Karpas-422 (cell line): ENCODE measurements at places on chromosomes 2 and 18.

GRCh38 chr2:28413152-28413898 lies 20.7 kb downstream of the FOSL2 start:
- DNase-seq: no peak

- DNase-seq: no peak
Observed at GRCh38 chr18:10124557-10124956, 210.7 kb downstream of the VAPA start.

- no peak for DNase-seq
Observed at GRCh38 chr2:61005736-61006135, 11.8 kb upstream of the PEX13 start.

DNA sequence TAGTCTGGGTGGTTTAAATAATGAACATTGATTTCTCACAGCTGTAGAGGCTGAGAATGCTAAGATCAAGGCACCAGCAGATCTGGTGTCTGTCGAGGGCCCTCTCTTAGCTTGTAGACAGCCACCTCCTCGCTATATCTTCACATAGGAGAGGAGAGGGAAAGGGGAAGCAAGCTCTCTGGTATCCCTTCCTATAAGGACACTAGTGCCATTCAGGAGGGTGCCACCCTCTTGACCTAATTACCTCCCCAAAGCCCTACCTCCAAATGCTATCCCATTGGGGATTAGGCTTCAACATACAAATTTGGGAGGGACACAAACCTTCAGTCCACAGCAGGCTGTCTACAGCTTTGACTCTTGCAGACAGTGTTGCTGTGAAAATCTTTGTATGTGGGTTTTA lies 76.7 kb downstream of the BOLA3 start:
- no peak for DNase-seq

DNA sequence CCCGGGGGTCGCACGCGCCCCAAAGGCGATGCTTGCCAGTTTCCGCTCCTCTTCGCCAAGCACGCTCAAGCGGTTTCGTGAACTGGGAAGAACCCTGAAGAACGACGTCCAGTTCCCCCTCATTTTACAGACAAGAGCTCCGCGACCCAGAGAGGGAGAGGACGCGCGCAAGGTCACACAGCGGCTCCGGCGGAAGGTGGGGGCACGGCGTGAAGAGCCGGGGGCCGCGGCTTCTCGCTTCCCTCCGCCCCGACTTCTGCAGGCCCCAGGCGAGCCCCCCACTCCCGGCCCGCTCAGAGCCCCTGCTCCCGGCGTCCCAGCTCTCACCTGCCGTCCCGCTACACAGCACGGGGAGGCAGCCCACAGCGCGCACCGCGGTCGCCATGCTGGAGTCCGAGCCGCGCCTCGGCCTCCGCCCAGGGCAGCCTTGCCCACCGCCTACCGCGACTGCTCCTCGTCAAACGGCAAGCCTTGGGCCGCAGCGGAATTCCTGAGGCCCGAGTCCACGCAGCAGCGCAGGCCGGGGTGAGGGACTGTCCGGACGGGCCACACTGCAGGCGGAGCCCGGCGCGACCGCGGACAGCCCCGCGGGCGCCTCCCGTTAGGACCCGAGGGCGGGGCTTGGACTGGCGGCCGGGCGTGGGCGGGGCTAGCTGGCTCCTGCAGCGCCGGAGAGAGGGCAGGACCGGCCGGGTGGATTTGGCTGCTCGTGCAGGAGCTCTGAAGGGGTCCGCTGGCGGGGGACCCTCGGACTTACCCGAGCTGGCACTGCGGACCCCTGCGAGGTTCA lies at the start of gene MRPS5:
TSS of gene MRPS5 (minus strand) at position 402 of the 790 bp plus-strand sequence. CDS start at position 385, 17 bp downstream.
- DNase-seq: peak; percentile 94

DNA sequence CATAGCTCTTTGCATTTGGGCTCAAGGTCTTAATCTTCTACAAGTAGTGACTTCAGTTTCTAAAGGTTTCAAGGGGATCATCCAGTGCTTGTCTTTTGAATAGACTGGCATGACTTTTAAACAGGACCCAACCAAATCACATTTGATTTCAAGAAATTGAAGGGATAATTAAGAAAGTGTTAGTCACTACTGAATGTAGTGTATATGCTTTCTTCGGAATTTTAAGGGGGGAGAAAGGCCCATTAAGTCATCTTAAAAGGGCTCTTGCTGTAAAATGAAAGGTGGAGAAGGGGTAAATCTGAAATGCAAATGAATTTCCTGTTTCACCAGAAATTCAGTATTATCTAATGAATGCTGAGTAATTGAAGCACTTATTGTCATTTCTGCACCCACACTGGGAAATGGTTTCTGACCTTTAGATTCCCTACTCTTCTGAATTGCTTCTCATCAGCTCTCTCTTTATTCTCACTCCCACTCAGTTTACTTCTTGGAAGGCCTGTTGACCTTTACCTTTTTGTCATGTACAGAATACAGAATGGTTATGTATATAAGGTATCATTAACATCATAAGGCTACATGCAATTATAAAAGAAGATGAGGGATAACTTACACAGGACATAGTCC lies 241.4 kb downstream of the SLC8A1 start:
- DNase-seq: no peak

DNA sequence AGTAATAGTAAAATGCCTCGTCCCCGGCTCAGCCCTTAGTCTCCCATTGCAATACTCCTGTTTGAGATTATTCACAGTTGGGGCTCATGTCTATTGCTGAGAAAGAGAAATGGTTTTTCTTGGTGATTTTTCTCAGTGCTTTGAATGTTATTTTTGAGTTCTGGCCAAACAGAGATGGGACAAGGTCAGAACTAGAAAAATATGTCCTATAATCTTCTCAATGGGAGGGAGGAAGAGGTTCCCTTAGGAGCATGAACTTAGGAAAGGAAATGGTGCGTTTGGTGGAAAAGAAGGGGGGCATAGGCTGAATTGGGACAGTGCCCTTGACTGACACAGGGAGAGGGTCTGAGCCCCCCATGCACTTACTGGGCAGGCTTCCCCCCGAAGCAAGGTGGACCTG lies 133.8 kb downstream of the AGAP1 start:
- DNase-seq: no peak

DNA sequence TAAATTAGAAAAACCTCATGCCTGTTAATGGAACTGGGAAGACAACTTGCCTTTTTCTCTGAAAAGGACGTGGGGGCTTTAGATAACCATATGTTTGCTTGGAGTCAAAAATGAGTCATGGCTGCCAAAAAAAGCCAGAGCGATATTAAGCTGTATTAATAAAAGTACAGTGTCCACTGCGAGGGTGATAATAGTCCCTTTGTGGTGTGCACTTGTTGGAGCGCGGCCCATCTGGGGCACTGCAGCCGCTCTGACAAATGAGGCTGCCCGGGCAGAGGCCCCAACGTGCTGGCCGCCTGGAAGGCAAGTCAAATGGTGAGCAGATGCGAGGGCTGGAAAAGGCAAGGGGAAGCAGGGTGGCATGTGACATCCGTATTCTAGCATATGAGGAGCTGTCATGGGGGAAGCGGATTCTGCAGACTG lies 103.3 kb upstream of the NCK2 start:
- DNase-seq: no peak

DNA sequence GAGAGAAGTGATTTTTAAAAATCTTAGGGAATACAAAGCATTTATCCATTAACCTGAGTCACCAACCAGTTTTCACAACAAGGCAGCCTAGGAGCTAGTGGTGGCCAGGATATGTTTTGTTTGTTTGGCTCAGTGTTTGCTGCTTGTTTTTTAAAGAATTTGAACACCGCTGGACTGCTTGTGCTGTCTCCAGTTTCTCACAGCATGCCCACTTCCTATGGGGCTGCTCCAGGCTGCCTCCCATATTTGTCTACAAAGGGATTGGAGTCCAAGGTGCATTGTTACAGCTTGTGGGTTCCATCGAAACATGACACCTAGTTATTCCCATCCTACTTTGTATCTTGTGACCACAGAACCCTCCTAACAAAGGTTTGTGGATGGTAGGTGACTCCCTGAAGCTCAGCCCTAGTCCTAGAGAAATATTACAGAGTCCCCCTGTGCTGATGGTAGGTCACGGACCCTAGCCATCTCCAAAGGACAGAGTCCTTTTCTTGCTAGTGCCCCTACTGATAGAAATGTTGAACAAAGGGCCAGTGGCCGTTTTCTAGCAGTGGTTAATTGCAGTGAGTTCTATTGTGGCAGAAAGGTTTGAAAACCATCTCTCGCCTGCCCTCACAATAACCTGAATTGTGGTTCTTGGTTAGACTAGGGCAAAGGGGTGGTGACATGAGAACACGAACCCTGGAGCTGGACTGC lies 23.2 kb downstream of the GPR39 start:
- no peak for DNase-seq

- peak; percentile 60 for DNase-seq
Observed at GRCh38 chr2:181374781-181375675, 82.2 kb upstream of the ITGA4 start.

- DNase-seq: no peak
Observed at GRCh38 chr2:21567395-21567794, 443.6 kb downstream of the TDRD15 start.

DNA sequence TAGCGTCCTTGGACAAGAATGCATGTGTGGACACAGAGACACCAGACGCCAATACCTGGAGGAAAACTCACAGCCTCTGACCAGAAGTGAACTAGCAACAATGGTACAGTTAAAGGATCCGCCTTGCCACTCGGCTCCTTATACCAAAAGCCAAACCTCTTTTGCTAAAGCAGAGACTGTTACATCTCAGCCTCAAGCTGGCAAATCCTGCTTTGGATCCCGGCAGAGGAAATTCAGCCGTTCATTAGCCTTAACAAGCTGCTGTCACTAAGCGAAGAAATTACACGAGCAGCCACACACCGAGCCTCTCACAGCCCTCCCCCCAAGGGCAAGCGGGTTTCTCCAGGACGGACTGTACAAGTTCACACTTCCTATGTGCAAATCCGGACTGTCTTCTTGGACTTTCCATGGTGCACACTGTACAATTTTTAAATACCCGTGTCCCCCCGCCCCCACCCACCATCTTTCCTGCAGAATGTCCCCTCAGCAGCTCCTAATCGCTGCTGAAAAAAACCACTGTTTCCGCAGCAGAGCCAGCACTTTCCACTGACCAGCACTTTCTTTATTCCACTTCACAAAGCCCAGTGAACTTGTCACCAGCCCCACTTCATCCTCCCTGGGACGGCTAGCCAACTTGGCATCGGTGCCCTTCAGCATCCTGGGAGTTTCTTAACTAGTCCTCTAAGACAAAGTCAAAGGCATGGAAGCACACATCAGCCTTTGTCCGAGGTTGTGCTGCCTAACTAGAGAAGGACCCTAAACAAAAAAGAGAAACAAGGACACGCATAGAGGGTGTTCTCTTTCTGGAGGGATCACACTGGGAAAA lies 1.5 kb downstream of the KLF7 start:
- no peak for DNase-seq

GRCh38 chr2:1804351-1804771 lies 60.0 kb upstream of the PXDN start:
- no peak for DNase-seq

GRCh38 chr2:95158891-95159619 lies 593 bp downstream of the ZNF514 start:
- peak; percentile 49 for DNase-seq

DNA sequence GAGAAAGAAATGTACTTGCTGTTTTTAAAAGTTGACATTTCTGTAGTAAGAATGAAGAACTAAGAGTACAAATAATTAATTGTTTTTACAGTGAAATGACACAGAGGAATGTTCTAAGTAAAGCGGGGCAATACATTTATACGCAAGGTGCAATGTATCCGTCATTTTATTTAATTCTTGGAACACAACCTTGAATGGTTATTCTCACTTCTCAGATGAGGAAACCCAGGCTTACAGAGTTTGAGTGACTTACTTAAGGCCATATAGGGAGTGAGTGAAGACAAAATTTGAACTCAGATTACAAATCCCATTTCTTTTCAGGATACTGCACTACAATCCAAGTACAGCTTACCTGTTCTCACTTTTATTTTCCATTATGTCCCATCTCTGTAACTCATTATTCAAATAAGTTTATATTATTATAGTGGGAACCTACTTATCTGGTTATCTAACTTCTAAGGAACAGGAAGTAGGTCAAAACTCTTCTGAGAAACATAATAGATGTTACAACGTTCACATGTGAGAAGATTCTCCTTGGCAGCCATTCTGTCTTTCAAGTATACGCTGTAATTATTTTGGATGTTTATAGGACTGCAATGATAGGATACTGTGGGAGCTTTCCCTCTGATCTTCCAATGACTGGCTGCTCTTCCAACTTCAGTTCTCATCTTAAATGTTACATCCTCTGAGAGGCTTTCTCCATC lies 12.3 kb upstream of the STK17B start:
- DNase-seq: no peak

DNA sequence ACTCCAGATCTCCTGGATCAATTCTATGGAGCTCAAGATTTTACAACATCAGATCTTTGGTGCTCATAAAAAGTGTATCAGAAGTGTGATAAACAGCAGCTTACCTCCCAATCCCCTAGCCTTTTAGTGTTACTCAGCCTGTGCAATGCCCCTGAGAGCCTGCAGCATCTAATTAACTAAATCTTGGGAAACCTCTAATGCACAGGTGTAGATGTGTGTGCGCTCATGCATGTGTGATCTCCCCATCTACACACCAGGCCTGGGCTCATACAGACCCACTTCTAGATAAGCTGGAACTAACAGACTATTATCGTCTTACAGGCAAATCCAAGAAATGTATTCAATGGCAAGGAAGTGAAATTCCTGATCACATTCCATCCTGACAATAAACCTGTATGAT lies 7.5 kb downstream of the SUCLG1 start:
- no peak for DNase-seq

- no peak for DNase-seq
Observed at GRCh38 chr18:12991821-12992179, 638 bp downstream of the CEP192 start.

DNA sequence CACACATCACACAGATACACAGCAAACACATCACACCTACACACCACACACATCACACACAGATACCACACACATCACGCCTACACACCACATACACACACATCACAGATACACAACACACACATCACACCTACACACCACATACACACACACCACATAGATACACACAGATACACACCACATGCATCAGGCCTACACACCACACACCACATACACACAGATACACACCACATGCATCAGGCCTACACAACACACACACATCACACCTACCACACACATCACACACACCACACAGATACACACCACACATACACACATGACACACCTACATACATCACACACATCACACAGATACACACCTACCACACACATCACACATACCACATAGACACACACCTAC lies 158.8 kb downstream of the NDUFA10 start:
- DNase-seq: no peak

GRCh38 chr2:62641410-62641843 lies 64.1 kb upstream of the EHBP1 start:
- no peak for DNase-seq

GRCh38 chr2:144830543-144830942 lies 310.6 kb upstream of the ZEB2 start:
- DNase-seq: no peak

DNA sequence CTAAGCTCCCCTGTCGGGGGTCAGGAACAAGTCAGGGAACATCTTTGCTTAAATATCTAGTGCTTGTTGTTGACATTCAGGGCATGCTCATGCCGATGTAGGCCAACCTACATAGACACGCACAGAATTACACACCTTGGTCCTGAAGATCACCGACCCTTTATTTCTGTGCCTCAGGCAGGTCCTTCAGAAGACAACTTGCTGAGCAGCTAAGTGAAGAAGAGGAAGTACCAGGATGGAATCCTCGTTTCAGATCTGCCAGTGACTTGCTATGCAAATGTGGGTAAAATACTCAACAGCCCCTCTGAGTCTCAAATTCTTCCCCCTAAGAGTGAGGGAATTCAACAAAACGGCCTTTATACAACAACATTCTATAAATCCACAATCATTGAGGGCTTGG lies 494.7 kb downstream of the BCL11A start:
- peak; percentile 82 for DNase-seq

GRCh38 chr18:79965119-79965902 lies 868 bp downstream of the HSBP1L1 start:
- peak; percentile 72 for DNase-seq

GRCh38 chr2:3778851-3779495 lies 75.6 kb downstream of the DCDC2C start:
- no peak for DNase-seq
